NCI-H2171 treated with DMSO at 0.1 percent for 48 hours (cell line): ENCODE measurements at places on chromosomes 2 and 18.

DNA sequence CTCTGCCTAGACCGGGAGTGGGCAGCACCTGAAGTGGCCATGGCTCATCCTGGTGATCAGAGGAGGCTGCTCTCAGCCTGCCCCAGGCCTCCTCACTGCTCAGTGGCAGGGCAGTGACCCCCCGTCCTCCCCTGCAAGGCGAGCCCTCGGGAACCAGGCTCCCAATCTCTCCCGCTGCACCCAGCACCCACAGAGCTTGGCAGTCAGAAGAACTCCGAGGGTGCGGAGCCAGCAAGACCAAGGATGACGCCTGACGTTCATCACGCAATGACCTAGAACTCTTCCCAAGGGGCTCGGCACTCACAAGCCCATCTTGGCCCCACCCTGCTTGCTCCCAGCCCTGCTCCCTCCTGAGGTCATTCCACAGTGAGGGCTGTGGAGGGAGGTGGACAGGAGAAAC is 189.8 kb upstream of the SALL3 start:
- DNase-seq = no peak

DNA sequence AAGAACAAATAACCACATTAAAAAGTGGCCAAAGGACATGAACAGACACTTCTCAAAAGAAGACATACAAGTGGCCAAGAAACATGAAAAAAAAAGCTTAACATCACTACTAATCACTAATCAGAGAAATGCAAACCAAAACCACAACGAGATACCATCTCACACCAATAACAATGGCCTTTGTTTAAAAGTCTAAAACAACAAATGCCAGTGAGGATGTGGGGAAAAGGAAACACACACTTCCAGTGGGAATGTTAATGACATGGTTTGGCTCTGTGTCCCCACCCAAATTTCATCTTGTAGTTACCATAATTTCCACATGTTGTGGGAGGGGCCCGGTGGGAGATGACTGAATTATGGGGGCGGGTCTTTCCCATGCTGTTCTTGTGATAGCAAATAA is 147.1 kb downstream of the GALNT1 start:
- DNase-seq = no peak

- DNase-seq = no peak
Measured at GRCh38 chr18:61470031-61470674, 136.9 kb downstream of the CDH20 start.

- DNase-seq = no peak
Measured at GRCh38 chr2:48328159-48328809, 201.7 kb upstream of the STON1 start.

DNA sequence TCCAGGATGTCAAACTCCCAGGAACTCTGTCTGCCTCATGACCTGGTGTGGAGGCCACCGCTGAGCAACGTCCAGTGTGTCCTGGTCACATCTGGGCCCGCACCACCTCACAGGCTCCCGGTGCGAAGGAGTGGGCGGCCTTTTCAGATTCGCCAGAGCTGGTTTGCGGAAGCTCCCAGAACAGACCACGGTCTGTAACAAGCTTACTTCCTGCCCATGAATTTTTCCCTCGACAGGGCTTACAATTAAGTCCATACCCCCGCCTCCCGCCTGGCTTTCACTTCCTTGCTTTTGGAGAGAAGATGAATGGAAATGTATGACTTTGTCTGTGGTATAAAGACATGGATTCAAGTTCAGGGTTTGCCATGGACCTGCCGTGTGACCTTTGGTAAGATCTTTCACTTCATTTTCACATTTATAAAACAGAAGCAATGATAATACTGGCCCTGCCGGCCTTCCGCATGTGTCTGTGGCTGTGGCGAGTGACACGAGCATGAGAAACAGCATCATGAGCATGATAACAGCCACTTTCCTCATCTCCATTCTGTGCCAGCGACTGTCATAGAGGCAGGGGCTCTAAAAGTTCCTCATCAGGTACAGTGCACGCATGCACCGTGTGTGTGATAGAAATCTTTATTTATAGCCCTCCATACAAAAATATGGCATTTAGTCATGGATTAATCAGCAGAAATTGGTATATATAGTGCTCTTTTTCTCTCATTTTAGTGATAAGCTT is 31.0 kb upstream of the KCNF1 start:
- DNase-seq = no peak

DNA sequence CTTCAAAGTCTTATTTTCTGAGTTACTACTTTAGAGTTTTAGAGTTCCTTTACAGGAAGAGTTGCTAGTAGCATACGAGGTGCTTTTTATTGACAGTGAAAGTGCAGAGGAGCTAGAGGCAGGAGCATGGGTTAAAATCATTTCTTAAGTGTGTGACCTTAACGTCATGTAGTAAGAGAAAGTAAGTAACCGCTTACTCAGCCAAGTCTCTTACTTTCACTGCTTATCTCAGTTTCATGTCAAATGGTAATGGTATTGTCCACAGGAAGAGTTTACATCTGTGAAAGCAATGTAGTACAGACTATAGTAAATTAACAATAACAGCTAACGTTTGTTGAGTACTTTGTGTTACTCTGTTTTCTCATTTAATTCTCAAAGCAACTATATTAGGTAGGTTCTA is 12.6 kb downstream of the NDUFAF7 start:
- no peak for DNase-seq
